Keratinocyte (primary cell): ENCODE measurements at places on chromosomes 4 and X. TPM values are rescaled to one million over a fixed set of nuclear protein-coding genes. Genes with fewer than 3 reads are reported as not detected.

The FAM114A1 gene
- polyA plus RNA-seq, result 39.8 to 79.4 TPM (median 47.2 TPM) in 3 replicates

The LIAS gene
- polyA plus RNA-seq, result 13.2 to 20.6 TPM (median 17.1 TPM) in 3 replicates

The PIR gene
- 17.5 to 23.2 TPM (median 20.2 TPM) in 3 replicates for polyA plus RNA-seq

The TMSB15A gene
- polyA plus RNA-seq, result not detected in 3 replicates

The KLB gene
- polyA plus RNA-seq, result 0.03 TPM in 1 of 3 replicates, not detected in the others

The AMOT gene
- 0.21 to 1.4 TPM (median 0.33 TPM) in 3 replicates for polyA plus RNA-seq

The POF1B gene
- 7.8 to 11.9 TPM (median 10.4 TPM) in 3 replicates for polyA plus RNA-seq

The EOLA2 gene
- 35.5 to 45.2 TPM (median 39.2 TPM) in 3 replicates for polyA plus RNA-seq

The DNAAF6 gene
- not detected in 3 replicates for polyA plus RNA-seq

The CBLL2 gene
- polyA plus RNA-seq, result not detected in 3 replicates

The SYNPO2 gene
- 0.19 to 0.77 TPM (median 0.34 TPM) in 3 replicates for polyA plus RNA-seq

The MTMR8 gene
- 0.99 to 1.1 TPM (median 1.1 TPM) in 3 replicates for polyA plus RNA-seq

The PRRG3 gene
- polyA plus RNA-seq, result not detected in 3 replicates

The GPR34 gene
- not detected in 3 replicates for polyA plus RNA-seq

The HS6ST2 gene
- polyA plus RNA-seq, result 0.29 to 0.43 TPM (median 0.41 TPM) in 3 replicates

The IL21 gene
- polyA plus RNA-seq, result not detected in 3 replicates

The MECP2 gene
- polyA plus RNA-seq, result 7.2 to 12.4 TPM (median 9.9 TPM) in 3 replicates

The ARHGAP6 gene
- polyA plus RNA-seq, result 0.01 to 0.10 TPM (median 0.05 TPM) in 3 replicates

The SLC34A2 gene
- polyA plus RNA-seq, result not detected in 3 replicates

The TMPRSS11F gene
- polyA plus RNA-seq, result 0.56 to 3.1 TPM (median 1.2 TPM) in 3 replicates

DNA sequence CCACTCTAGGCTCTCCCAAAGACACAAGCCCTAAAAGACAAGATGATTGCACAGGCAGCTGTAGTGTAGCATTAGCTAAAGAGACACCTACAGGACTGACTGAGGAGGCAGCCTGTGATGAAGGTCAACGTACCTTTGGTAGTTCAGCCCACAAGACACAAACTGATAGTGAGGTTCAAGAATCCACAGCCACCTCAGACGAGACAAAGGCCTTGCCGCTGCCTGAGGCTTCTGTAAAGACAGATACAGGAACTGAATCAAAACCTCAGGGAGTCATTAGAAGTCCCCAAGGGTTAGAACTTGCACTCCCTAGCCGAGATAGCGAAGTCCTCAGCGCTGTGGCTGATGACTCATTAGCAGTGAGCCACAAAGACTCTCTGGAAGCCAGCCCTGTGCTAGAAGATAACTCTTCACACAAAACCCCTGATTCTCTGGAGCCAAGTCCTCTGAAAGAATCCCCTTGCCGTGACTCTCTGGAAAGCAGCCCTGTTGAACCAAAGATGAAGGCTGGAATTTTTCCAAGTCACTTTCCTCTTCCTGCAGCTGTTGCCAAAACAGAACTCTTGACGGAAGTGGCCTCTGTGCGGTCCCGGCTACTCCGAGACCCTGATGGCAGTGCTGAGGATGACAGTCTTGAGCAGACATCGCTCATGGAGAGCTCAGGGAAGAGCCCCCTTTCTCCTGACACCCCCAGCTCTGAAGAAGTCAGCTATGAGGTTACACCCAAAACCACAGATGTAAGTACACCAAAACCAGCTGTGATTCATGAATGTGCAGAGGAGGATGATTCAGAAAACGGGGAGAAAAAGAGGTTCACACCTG, 306.3 kb downstream of the ANK2 start:
- peak; percentile 72 for DNase-seq

GRCh38 chr4:28976369-28976768, 1743.8 kb upstream of the PCDH7 start:
- DNase-seq, result no peak

DNA sequence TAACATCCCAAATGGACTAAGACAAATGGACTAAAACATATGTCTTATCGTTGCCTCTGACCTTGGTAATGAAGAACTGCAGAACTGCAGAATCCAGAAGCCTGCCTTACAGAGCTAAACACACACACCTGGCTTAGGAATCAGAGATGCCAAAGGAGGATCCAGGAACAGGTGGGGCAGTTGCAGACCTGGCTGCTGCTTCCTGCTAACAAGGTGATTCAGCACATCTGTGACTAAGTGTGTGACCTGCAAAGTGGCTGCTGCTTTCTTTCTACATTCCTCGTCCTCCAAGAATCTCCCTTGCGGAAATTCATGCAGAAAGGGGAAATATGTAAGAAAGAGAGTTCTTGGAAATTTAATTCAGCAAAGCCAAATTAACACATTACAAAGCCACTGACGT, 96.8 kb upstream of the NLGN4X start:
- DNase-seq, result no peak

GRCh38 chr4:108049406-108049805, 59.7 kb downstream of the HADH start:
- DNase-seq, result no peak

GRCh38 chr4:6494431-6495295, 22.2 kb upstream of the PPP2R2C start:
- DNase-seq, result no peak

DNA sequence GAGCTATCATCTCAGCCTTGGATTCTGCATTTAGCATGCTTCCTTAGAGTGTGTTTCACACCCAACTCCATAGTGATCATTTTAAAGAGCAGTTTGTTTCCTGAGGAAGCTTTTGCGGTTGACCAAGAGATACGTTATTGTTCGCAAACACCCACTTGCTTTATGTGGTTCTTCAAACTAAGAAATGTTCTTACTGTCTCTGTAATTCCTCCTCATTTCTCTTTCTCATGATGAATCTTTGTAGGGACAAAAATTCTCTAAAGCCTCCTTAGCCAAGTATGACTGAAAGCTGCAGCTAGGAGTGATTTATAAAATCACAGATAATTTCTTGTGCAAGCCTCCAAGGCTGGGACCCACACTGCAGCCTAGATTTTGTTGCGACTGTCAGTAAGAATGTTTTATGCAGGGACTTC, 10.0 kb downstream of the TNIP3 start:
- DNase-seq, result no peak

GRCh38 chr4:94974773-94975172, 217.0 kb downstream of the BMPR1B start:
- no peak for DNase-seq

GRCh38 chr4:99945718-99946355, 581 bp downstream of the DNAJB14 start:
- no peak for DNase-seq

- DNase-seq, result no peak
These were observed 101.1 kb downstream of the ZDHHC15 start for GRCh38 chrX:75421688-75422230.

DNA sequence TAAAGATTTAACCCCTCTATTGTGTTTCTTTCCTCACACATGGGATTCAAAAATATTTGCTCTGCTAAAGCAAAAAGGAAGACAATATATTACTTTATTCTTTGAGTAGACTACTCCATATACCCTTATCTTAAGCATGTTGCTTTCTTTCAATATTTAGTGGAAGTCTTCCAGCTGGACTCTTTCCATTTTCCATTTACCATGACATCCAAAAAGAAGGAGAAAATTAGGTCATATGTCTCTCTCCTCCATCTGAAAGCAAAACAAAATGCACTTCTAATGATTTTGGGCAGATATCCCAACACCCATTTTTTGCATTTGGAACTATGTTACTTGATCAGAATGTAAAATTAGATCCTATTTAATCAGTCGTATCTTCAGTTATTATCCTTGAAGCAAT, 1336.5 kb downstream of the PCDH19 start:
- no peak for DNase-seq

DNA sequence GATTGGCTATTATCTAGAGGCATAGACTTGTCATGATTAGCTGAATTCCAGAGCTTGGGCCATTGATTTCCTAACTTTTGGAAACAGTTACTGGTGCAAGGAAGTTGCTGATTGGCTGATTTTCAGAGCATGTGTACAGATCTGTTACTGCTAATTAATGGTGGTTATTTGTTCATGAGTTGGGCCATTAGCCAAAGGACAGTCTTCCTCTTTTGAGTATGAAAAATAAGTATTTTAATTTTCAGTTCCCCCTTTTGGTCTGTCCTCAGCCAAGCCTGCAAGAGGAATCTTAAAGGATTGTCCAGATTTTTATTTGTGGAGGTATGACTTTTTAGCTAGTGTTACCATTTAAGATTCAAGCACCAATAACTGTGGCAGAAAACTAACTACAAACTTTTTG, 7.0 kb upstream of the DSPP start:
- DNase-seq, result no peak

DNA sequence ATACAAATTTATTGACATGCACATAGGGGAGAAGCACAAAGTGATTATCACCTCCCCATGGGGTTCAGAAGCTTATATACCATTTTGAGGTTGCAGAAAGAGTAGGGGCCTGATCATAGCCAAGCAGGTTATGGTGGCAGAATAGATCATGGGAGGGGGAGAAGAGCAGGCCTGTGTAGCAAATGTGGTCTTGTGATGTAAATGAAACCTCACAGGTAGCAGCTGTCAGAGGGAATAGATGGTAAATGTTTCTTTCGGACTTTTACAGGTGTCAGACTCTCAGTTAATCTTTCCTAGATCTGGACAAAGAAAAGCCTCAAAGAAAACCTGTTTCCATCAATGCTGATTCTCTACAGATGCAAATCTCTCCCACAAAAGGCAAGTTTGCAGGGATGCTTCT, 84.4 kb downstream of the CFAP299 start:
- no peak for DNase-seq

- no peak for DNase-seq
These were observed 108.4 kb upstream of the BMP2K start for GRCh38 chr4:78667764-78668163.

- DNase-seq, result no peak
These were observed 18.2 kb downstream of the CCNG2 start for GRCh38 chr4:77175201-77175611.

DNA sequence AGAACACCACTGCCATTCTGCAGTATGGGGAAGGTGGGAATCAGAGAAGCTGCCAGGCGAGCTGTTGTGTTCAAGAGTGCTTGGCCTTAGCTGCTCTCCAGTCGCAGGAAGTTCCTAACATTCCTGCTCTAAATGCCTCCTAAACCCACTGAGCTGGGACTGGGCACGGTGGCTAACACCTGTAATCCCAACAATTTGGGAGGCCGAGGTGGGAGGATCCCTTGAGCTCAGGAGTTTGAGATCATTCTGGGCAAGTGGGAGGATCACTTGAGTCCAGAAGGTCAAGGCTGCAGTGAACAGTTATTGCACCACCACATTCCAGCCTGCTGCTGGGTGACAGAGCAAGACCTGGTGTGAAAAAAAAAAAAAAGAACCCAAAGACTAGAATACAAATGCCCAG, 690.3 kb upstream of the FAM241A start:
- DNase-seq, result no peak

DNA sequence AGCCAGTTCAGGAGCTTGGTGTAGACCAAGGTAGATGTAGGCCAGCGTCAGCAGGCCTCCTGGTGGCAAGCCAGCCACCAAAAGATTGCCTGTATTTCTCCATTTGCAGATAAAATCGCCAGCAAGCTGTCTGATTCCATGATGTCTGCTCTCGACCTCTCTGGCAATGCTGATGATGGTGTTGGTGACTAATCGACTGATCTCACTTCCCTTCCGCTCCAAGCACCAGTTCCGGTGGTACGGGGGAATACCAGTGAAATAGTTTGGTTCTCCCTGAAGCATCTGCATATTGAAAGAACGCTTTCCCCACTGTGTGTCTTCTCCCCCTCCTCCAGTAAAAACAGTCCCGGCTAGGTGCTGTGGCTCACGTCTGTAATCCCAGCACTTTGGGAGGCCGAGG, 30.4 kb downstream of the GNL3L start:
- no peak for DNase-seq

- no peak for DNase-seq
These were observed 735.6 kb downstream of the GLUD2 start for GRCh38 chrX:121782976-121783375.

- DNase-seq, result no peak
These were observed 52.0 kb upstream of the WDR17 start for GRCh38 chr4:176013476-176014247.
